ENCODE measurements at places on chromosomes 13 and 19. TPM values are rescaled to one million over a fixed set of nuclear protein-coding genes. Genes with fewer than 3 reads are reported as not detected.

Gene CLEC17A
- total RNA-seq = not detected

Gene ZNF850
- total RNA-seq = 1.5 TPM

Gene LAIR1
- 15.3 TPM for total RNA-seq

Gene SLC46A3
- 5.9 TPM for total RNA-seq

Gene PROZ
- total RNA-seq = not detected

Gene NDUFA11
- total RNA-seq = 103 TPM

Gene OR10H1
- total RNA-seq = not detected

Gene PSG7
- not detected for total RNA-seq

DNA sequence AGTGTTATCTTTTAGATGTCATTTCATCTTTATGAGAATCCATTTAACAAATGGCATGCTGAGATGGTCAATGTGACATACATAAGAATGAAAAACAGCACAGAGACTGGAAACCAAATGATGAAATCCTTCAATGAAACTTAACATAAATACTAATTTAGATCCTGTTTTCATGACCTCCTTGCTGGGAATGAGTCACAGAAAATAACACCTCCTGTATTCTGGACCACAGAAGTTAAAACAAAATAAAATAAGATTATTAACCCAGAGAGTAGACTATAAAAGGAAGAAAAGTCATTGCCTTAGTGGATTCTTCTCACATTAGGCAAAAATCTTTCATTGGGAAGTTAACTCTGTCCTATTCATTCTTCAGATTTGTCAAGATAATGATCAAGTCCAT, 1.6 kb downstream of the DIAPH3 start:
- no peak for DNase-seq

DNA sequence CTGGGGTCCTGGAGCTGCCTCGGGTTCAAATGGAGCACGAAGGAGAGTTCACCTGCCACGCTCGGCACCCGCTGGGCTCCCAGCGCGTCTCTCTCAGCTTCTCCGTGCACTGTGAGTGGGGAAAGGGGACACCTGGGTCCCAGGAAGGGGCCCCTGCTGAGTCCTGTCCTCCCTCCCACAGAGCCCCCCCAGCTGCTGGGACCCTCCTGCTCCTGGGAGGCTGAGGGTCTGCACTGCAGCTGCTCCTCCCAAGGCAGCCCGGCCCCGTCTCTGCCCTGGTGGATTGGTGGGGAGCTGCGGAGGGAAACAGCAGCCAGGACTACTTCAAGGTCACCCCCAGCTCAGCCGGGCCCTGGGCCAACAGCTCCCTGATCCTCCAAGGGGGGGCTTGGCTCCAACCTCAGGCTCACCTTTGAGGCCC, 11.0 kb upstream of the SIGLEC11 start:
- DNase-seq = no peak

- no peak for DNase-seq
Measured at GRCh38 chr19:40735013-40735771, 15.1 kb downstream of the ACTMAP start.

GRCh38 chr13:99507986-99508385, 6.7 kb downstream of the TM9SF2 start:
- DNase-seq = no peak

DNA sequence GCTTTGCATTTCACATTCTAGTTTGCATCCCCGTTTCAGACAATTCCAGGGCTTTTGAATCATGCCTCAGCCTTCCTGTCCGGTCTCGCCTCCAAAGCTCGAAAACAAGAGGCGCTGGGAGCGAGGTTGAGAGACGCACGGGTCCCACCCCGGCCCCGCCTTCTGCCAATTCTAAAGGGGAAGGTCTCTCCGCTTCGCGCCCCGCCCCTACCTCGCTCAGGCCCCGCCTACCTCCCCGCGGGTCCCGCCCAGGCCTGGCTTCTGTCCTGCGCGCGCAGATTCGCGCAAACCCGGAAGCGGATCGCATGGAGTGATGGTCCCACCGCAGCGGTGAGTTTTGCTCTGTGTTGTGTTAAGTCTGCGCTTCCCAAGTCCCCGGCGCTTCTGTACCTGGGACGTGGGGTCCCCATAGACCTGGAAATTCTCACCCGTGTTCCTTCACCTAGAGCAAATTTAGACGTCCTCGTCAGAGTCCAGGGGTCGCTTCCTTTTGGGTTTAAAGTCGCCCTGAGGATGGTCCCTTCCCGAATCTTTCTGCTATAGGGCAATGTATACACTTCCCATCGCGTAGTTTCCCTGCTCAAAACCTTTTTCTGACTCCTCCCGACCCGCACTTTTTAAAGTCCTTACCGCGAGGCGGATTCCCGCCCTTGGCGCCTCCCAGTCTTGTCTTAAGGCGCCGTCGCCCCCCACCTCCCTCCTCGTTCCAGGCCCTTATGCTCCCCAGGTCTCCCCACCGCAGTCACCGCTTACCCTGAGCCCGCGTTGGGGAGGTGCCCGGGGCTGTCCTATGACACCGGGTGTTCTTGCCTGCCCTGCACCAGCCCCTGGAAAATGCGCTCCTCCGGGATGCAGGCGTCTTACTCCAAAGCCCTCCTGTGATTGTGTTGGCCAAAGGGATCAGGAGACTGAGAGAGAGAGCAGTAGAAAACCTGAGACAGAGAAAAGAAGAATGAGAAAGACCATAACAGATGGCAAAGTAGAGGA, at the start of gene ZNF845:
TSS of gene ZNF845 (plus strand) at position 287 of the 987 bp plus-strand sequence. CDS start 7,559 bp downstream, outside the sequence.
- DNase-seq = peak; percentile 96

- no peak for DNase-seq
Measured at GRCh38 chr13:80572923-80573316, 232.0 kb upstream of the SPRY2 start.

GRCh38 chr19:4916292-4917082, 7.2 kb downstream of the UHRF1 start:
- DNase-seq = peak; percentile 79

DNA sequence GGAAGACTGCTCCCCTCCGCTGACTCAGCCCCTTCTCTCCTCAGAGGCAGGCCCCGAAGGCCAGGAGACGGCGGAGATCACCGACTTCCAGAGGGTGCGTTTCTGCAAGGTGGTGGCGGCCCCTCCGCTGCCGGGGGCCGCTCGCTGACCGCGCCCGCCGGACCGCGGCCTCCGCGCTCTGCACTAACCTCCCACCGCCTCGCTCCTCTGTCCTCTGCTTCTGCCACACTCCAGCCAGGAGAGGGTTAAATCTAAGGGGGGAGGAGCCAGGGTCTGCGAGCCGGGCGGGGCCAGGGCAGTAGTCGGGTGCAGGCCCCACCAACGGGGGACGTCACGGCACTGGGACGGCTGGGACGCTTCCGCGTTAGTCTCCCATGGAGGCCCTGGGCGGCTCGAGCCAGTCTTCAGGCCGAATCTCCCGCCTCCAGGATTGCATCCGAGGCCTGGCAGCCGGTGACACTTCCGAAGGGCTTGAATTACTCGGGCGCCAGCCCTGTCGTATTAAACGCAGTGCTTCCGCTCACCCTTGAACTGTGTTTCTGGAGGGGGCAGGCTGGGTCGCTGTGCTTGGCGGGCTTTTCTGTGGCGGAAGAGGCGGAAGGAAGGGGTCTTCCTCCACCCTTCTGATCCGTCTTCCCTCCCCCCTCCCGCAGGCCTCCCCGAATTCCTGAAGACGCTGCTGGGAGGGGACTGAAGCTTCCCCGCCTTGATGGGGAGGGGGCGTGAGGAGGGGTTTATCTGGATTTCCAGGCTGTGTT, 1.2 kb upstream of the INAFM1 start:
- DNase-seq = peak; percentile 89

DNA sequence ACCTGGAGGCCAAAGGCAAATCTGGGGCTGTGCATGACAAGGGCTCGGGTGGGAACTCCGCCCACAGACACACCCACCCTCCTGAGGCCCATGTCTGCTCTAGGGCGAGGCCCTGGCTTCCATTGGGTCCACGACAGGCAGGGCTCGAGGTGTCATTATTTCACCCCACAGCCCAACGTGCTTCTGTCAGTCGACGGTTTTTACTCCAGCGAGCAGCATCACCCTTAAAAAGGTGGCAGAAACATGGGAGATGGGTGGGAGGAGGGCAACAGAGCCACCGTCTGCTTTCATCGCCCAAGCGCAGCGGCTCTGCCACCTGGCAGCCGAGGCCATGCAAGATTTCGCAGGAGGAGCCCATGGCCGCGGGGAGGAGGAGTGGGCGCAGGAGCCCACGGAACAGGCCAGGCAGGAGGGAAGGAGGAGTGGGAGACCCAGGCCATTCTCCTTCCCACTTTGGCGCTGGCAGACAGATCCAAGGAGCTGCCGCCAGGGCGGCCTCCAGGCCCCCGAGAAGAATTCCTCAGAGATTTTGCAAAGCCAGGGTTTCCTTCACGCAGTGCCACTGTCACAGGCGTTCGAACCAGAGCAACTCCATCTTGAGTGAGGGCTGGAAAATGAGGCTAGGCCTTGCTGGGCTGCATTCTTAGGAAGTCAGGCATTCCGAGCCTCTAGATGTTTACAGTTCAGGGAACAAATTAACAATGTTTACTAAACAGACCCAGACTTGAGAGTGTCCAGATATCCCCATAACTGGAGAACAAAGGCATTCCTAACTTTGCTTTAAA, 49.3 kb upstream of the TUBGCP3 start:
- no peak for DNase-seq

- DNase-seq = no peak
Measured at GRCh38 chr19:35222373-35223015, 6.0 kb downstream of the FAM187B start.

DNA sequence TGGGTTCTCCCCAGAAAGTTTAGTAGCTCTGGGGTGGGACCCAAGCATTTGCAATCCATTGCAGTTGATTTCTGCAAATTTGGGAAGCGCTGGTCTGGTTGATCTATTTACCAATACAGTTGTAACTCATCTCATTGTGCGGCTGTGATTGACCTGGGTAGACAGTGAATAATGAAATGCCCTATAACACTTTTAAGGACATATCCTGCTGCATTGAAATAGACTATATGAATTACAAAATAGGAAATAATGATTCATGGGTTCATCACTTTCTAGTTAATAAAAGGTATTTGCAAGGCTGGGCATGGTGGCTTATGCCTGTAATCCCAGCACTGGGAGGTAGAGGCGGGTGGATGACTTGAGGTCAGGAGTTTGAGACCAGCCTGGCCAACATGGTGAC, 59.0 kb upstream of the FARP1 start:
- no peak for DNase-seq

- no peak for DNase-seq
Measured at GRCh38 chr19:7823686-7824301, 6.2 kb upstream of the EVI5L start.

DNA sequence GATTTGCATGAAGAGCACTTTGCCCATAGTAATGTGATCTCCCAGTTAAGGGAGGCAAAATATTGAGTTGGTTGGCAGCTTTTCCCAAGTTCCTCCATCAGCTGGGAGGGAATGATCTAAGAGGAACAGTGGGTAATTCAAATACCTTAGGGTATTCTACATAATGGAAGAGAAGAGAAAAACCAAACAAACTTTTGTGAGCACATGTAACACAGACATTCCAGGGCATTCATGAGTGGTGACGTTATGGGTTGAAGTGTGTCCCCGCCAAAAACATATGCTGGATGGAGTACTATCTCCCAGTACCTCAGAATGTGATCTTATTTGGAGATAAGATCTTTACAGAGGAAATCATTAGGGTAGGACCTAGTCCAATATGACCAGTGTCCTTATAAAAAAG, 220.1 kb downstream of the FOXO1 start:
- no peak for DNase-seq

- no peak for DNase-seq
Measured at GRCh38 chr13:27599845-27600553, 20.3 kb downstream of the LNX2 start.

DNA sequence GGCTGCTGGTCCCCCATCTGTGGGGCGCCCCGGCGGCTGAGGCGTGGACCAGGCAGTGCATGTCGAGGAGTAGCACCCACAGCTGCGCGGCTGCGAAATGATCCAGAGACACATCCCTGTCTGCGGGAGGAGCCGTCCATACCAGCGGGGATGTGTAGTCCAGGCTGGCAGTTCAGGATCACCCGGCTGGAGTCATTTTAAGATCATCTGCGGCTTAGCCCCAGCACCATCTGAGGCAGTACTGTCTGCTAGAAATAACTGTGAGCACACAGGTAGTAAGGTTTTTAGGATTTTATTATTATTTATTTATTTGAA, 3.1 kb downstream of the ADAT3 start:
- no peak for DNase-seq

Data from CD8-positive, alpha-beta T cell (primary cell).